ENCODE measurements at places on chromosomes 7 and 10.

DNA sequence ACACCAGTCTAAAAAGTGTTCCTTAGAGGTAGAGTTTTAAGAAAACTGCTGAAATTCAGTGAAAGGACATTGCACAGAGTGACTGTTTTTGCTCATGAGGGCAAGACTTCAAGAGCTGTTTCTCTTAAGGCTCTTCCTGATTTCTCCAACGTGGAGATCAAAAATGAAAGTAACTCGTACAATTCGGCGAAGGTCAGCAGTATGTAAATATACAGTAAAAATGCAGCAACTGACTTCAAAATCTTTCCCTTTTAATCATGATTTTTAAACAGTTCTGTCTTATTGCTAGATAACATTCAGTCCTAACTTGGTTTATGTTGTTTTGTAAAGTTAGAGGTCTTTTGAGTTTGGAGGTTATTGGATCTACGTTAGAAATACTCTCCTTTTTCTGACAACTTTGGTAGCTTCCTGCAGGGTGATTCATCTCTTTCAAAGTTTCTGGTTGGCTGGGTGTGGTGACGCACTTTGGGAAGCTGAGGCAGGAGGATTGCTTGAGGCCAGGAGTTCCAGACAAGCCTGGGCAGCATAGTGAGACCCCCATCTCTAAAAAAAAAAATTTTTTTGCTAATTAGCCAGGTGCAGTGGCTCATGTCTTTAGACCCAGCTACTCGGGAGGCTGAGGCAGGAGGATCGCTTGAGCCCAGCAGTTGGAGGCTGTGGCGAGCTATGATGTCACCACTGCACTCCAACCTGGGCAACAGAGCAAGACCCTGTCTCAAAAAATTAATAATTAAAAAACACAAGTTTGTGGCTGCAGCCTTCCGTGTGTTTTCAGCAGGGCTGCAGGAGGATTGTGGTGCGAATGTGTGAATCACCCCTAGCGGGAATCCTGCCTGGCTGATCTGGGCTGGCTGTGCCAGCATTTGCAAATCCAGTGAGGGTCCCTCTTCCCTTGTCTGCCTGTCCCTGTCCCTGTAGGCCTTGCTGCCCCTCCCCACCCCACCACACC is 29.2 kb upstream of the AP5Z1 start:
- DNase-seq = no peak

DNA sequence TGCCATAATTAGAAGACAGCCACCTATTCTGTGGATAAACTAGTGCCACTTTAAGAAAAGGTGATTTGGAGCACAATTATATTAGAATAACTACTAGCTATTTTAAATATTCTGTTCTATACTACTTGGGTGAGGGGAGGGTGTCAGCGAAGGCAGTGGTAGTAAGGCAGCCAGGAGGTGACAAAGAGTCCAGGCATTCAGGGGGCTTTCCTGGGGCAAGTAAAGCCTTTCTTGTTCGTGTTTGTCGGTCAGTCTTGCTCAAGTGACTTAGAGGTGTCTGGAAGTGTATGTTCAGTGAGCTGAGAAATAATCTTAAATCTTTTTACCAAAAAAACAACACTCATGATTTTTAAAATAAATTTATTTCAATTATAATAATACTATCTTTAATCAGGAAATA is 34.4 kb downstream of the ADD3 start:
- no peak for DNase-seq

DNA sequence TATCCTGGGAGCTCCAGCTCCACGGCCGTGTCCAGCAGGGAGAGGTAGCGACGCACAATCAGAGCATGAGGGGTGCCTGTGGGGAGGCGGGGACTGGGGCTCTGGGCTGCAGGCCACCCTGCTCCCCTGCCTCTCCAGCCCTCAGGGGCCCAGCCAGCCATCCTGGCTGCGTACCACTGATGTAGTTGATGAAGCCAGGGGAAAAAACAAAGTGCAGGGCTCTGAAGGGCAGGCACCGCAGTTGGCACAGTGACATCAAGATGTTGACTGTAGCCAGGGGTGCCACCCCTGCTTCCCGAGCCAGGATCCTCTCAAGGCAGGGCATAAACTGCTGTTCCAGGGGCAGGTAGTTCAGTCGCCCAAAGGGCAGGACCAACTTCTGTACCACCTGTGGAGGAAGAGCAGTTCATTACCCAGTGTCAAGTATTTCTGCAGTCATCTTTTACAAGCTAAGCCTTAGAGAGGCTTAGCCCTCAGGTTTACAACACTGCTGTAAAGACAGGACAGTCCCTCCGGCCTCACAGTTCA is 2.8 kb downstream of the FASTK start:
- DNase-seq = no peak

GRCh38 chr7:95631527-95631926 is 35.2 kb upstream of the PDK4 start:
- no peak for DNase-seq

GRCh38 chr7:78326876-78327275 is 528.3 kb downstream of the PHTF2 start:
- DNase-seq = no peak

DNA sequence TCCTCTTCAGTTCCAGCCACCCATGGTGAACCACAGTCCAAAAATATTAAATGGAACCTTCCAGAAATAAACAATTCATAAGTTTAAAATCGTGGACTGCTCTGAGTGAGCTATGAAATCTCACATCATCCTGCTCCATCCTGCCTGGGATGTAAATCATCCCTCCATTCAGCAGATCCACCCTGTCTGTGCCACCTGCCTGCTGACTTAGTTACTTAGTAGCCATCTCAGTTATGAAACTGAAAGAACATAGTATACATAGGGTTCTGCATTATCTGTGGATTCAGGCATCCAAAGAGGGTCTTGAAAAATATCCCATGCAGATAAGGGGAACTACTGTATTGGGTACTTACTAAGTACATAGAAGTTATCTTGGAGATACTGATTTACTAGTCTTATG is 89.0 kb downstream of the ST8SIA6 start:
- no peak for DNase-seq

DNA sequence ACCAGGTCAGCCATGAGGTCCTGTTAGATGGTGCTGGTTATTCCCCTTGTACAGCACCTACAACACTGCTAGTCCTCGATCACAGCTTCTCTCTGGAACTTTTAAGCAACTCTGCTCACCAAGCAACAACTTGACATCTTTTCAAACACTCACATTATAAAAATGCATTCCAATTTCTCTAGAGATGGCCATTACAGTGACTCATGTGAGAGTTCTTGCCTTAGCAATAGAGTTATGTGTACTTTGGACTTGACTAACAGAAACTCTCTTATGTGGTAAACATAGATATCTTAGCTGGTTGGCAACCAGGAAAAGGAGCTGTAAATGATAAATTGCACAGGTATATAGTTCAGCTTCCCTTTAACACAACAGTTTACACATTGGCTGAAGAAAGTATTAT is 122.2 kb downstream of the PDE1C start:
- no peak for DNase-seq

DNA sequence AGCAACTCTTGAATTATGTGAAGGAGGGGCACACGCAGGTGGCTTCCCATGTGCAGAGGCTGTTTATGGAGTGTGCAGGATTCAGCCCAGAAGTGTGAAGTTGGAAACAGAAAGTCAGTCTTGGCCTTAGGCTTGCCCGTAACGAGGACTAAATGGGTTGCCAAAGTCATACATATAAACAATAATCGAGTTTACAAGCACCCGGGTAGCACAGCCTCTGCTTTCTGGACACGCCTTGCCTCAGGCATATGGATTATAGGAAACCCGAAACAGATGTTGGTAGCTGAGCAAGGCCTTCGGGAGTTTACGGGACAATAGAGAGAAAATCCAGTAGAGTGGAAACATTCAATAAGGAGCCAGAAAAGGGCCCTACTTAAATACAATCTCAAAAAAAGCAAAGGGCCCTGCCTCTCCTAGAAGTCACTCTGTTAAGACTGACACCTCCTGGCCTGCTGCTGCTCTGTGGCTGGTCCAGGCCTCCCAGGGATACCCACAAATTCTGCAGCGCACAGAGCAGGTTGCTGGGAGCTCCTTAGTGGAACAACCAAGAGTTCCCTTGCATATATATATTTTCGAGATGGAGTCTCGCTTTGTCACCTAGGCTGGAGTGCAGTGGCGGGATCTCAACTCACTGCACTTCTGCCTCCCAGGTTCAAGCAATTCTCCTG is 48.5 kb downstream of the SMKR1 start:
- no peak for DNase-seq

DNA sequence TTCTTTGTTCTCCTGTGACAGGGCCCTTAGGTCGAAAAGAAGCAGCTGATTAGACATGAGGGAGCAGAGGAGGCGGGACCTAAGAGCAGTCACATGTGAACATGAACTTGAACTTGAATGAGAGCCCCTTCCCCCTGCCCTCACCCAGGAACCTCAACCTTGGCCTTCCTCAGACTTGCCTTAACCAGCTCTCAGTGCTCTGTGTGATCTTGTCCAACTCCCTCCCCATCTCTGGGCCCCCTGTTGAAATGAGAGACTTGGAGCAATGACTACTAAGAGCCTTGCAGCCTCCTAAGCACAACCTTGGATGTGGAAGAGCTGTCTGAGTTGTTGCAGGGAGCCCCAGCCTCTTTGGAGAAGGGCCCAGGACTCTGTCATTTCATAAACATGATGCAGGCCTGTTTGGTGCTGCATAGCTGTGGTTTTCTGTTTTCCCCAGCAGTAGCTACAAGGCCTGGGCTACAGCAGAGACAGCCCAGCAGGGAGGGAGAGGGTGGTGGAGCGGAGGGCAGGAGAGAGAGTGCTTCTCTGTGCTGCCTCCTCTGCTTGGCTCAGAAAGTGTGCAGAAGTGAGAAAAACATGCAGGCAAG is 123.9 kb upstream of the ZMIZ1 start:
- DNase-seq = no peak

DNA sequence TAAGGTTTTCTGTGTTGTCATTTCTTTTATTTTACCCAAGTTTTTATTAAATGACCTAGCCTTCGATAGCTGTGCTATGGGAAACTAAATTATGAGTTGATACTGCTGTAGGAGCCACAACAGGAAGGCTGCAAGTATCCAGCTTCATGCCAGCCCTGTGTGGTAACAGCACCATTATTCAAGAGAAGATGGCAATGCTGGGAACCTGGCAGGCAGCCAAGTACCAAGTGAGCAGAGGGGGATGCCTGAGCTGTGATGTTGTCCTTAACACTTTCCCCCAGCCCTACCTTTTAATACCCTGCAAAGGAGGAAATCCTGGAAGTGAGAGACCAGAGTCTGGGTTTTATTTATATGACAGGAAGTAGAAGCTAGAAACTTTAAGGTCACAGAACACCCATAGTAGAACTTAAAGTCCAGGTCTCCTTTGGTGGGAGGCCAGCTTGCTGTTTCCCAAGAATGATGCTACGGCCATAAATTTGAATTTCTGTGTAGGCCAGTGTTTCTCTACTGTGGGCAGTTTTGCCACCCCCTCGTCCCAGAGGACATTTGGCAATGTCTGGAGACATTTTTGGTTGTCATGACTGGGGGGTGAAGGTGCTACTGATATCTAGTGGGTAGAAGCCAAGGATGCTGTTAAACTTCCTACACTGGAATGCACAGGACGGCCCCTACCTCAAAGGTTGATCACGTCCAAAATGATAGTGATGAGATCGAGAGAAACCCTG is 9.2 kb upstream of the ATXN7L1 start:
- peak; percentile 33 for DNase-seq

All from glomerular endothelial cell (primary cell).